ENCODE measurements at places on chromosomes 12 and 14.

GRCh38 chr12:14129611-14130195 lies 148.3 kb upstream of the GRIN2B start:
- DNase-seq = no peak

GRCh38 chr14:75229661-75230139 lies 48.9 kb upstream of the FOS start:
- no peak for DNase-seq

DNA sequence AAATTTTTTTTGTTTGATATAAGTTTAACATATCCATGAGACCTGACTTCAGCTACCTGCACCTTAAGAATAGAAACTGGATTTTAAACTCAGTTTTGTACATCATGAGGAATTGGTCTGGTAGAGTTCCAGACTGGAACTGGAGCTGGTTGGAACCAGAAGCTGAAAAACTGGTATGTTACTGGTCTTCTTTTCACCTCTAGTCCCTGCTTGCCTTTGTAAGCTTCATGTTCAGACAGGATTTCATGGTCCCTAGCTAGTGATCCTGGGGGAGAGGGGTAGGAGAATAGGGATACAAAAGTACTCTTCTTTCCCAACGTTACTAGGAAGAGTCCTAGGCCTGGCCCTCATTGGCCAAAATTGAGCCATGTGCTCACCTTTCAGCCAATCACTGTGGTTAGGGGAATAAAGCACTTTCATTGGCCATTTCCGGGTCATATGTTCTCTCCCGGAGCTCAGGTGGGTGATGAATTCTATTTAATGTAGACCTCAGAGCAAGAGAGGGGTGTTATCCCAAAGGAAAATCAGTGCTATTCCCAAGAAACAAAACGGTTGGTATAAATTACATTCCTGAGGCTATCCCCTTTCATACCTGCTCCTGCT lies 36.9 kb upstream of the APPL2 start:
- DNase-seq = no peak

GRCh38 chr12:116054280-116054679 lies 223.2 kb downstream of the MED13L start:
- DNase-seq = no peak

- DNase-seq = no peak
Measured at GRCh38 chr12:70255311-70255710, 12.1 kb downstream of the CNOT2 start.

DNA sequence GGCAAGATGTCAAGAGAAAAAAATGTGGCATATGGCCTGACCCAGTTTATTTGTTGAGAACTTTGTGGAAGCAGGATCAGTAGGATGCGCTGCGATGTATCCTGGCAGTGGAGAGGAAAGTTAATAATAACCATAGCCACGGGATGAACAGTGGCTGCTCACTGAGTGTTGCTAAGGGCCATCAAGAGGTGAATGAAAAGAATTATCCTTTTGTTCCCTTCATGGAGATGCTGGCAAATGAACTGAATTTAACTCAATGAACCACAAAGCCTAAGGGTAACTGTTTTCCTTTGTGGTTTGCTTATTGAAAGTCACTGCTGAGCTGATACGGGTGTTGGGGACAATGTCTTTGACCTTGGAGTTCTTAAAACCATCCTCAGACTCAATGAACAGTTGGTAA lies 476.5 kb downstream of the APAF1 start:
- no peak for DNase-seq

- DNase-seq = no peak
Measured at GRCh38 chr12:27236498-27236897, 7.6 kb upstream of the STK38L start.

DNA sequence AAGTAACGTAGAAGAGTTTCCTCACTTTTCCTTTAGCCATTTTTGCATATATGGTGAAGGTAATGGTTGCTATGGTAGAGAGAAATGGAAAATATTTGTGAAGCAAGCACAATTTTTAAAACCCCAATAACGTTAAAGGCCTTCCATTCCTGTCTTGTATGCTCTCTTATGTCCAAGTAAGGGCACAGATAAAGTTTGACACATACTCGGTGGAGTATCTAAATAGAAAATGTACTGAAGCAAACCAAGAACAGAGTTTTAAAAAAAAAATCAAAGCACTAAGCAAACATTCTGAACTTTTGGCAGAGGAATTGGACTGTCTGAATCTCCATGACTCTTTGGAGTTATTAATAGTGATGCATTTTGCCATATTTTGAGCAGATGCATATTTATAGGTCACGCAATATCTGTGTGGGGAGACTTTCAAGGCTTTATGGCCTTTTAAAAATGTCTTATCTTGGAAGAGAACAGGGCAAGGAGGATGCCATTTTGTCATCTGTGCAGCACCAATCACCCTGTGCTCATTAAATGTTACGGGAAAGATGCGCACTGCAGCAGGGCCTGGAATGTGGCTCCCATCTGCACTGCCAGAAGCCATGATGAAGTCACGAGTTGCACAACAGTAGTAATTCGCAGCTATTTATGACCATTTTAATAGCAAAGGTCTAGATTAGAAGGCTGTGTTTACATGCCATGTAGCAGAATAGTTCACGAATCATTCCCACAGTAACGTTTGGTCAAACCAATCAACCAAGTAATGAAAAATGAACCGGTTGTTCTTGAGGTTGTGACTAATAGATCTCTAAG lies 23.3 kb upstream of the AMIGO2 start:
- DNase-seq = no peak

DNA sequence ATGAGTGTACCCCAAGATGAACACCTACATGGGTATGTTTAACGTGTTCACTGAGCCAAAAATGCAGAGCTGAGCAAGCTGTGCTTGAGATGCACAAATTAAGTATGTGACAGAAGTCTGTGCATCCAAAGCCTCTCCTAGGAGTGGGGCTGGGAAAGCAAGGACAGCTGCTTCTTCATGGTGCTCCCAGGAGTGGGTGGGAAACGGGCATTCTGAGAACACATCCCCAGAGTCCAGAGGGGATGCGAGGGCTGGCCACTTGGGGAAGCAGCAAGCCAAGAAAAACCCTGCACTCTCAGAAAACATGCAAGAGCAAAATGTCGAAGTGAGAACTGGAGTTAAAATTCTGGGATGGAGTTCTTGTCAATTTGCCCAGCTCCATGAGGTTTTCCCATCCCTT lies 414.3 kb downstream of the BCAT1 start:
- no peak for DNase-seq

DNA sequence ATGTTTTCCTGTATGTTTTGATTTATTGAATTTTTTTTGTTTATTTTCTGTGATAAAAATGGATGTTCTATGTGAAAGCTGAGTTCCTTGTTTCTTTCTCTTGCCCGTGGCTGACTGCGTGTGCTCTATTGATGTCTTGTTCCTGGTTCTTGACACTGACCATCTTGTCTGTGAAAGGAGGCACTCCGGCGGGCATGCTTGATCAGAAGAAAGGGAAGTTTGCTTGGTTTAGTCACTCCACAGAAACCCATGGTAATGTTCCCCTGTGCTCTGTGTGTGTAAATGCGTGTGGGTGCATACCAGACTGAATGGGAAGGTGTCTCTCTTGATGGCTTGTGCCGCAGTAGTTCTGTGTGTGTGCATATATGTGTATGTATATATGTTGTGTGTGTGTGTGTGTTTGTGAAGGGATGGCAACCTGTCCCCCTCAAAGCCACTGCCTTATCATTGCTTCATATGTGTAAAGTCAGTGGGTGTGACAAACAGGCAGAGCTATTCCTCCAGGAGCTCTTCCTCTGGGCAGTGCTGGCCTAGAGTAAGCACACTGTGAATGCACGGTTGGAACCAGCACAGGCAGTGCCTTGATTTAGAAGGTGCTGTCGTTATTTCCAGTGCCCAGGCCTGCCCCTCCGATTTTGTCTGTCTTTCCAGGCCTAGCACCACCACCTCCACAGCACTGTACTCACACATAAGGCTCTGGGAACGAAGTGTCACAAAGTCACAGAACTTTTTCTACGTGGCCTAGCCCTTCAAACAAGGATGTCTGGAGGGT lies 247.3 kb upstream of the FKBP4 start:
- DNase-seq = no peak

DNA sequence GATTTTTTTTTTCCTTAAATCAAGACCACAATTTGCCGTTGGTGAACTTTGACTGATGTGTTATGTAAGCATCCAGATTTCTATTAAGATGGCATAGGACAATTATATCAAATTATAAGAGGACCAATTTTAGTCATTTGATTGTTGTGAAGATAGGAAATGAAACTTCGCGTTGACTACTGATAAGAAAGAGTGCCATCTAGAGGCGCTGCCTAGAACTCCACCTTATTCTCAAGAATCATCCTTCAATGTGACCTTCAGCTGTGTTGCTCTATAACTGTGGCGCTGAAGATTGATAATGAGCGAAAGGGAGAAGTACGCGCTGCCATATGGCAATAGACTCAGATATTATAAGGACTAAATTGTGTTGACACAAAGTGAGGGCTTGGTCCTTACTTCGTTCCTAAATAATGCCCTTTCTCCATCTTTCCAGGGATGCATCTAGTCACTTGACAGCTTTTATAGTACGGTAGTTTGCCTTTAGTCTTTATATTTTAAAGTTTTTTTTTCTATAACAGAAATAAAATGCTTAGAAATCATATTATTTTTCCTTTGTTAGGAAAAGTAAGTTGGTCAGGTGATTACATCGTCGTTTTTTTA lies 350.8 kb upstream of the STXBP6 start:
- DNase-seq = peak; percentile 25

GRCh38 chr14:90294872-90295271 lies 36.9 kb downstream of the NRDE2 start:
- DNase-seq = no peak

- no peak for DNase-seq
Measured at GRCh38 chr12:75870878-75871277, 160.7 kb downstream of the PHLDA1 start.

DNA sequence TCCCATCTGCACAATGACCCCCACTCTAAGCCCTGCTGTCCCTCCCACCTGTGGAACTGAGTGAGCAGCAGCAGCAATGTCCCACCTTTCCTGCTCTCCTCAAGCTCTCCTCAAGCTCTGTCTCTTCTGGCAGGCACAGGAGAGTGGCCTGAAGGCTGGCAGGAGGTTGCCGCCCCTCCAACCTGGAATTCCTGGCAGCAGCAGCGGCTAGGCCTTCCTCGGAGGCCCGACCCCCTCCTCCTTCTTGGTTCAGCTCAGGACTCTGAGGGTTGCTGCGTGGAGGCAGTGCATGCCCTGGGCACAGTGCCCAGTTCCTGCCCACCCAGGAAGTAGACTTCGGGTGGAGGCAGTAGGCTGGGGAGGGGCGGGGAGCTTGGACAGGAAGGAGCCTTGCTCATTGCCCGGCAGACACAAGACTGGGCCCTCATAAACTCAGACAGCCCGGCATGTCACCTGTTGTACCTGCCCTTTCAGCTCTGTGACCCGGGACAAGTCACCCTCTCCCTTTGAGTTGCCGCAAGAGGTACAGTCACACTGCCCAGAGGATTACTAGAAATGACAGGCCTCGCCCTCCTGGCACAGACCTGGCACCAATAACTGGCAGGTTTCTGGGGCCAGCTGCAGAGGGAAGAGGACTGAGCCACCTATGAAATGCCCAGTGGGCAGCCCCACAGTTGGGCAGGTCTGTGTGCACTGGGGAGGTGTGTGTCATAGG lies 2.1 kb upstream of the SERPINA1 start:
- no peak for DNase-seq

- no peak for DNase-seq
Measured at GRCh38 chr12:131101703-131102492, 148.2 kb downstream of the ADGRD1 start.

DNA sequence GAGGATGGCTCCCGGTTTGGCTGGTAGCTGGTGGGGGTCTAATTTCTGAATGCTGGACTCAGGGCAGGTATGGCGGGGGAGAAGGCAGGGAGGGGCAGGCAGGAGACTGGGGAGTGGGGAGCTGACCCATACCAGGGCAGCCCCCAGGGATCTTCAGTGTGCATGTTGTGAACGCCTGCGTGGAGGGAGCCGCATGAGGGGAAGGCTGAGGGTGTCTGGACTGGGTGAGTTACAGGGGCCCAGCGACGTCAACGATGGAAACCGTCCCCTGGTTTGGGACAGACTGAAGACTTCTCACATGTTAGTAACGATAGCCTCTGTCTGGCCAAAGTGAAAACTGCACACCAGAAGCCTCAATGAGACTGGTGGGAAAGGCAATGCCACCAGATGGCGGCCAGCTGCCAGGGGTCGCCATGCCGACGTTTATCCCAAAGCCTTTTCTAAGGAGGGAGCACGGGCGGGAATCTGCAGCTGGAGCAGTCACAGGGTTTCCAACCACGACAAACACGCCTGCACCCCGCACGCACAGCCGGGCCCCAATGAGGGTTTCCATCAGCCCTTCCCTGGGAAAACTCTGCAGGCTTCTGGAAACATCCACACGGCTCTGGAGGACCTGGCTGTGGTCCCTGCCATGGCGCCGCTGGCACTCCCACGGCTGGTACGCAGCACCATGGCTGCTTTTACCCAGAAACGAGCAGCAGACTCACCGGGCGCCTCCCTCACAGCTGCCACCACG lies 14.0 kb downstream of the PGAM5 start:
- no peak for DNase-seq

DNA sequence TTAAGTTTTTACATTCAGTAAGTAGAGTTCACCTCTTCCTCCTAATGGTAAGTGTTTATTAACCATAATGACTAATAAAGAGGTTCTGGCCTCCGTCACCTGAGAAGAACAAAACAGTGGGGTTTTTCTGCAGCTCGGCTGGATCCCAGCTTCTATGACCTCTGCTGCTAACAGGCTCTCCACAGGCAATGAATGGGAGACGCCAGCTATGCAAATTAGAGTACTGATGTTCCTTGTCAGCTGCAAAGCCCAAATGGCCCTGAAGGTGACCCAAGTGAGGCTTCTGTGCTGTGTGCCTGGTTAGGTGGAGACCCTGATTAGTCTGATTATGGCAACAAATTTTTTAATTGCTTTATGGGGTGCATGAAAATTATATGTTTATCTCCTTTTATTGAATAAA lies 218.1 kb downstream of the APAF1 start:
- no peak for DNase-seq

DNA sequence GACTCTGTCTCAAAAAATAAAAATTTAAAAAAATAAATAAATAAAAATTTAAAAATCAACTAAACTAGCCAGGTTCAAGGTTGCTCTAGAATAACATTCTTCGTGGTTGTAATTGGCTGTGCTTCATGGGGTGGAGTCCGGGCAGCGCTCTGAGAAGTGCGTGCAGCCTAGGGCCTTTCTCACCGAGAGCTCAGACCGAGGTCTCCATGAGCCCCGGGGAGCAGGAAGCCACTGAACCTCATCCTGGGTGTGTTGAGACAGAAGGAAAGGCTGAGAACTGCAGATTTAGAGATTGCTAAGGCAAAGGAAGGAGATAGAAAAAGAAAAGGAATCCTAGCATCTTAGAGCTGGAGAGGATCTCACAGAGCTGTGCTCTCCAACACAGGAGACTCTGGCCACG lies 14.7 kb downstream of the P2RX4 start:
- no peak for DNase-seq

GRCh38 chr12:115710104-115710564 lies 567.4 kb downstream of the MED13L start:
- DNase-seq = no peak
